ENCODE measurements at places on chromosomes 1 and 21.

DNA sequence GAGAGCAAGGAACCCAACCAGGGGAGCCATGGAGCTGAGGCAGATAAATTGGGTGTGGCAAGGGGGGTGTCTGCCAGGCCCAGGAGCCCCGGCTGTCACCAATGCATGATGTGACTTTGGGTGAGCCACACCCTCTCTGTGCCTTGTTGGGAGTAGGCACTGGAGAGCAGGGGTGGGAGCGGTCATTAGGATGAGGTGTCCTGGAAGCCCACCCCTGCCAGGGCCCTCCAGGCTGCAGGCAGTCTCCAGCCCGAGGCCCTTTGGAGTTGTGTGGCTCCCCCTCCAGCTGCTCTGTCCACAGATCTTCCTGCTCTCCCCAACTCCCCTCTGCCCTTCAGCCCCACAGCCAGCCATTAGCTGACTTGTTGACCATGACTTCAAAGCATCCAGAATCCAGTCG lies 11.4 kb downstream of the MX2 start:
- no peak for DNase-seq

DNA sequence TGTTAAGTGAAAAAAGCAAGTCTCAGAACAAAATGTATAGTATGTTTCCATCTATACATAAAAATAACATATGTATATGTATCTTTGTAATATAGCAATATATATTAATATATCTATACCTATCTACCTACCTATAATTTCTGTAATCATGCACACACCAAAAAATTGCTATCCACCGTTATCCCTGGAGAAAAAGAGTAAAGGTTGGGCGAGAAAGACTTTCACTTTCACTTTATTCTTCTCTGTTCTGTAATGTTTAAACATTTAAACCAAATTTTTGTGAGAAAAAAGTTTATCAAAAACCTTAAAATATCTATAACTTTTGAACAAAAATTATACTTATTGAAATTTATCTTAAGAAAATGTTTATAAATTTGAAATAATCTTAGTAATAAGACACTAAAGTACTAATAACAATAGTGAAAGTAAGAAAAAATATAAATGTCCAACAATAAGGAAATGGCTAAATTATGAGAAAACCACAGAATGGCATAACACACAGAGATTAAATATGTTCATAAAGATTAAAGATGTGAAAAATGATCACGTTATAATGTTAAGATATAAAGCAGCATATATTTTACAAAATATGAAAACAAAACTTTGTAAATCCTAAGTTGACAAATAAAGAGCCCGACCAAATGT lies 74.0 kb upstream of the LRRC53 start:
- DNase-seq, result no peak

GRCh38 chr21:46617267-46618051 lies 12.6 kb upstream of the S100B start:
- no peak for DNase-seq

- DNase-seq, result no peak
Observed at GRCh38 chr1:17360272-17360956, 11.6 kb upstream of the PADI6 start.

DNA sequence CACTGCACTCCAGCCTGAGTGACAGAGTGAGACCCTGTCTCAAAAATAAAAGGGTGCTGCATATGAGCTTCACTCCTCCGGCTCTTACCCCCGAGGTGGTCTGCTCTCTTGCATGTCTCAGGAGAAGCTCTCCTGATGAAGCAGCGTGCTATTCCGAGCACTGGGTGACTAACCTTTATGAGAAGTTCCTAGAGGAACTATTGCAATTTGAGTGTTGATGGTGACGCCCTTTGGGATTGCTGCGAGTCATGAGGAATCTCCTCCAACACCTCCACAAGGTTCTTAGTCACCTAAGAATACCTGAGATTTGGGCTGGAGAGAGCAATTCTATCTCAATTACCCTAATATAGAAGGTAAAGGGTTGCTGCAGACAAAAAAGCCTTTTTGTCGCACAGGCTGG lies 40.8 kb upstream of the TINAGL1 start:
- DNase-seq, result no peak

- DNase-seq, result no peak
Observed at GRCh38 chr1:49052102-49052501, 275.4 kb upstream of the BEND5 start.

- DNase-seq, result peak; percentile 77
Observed at GRCh38 chr1:180168786-180169639, 14.3 kb downstream of the QSOX1 start.

GRCh38 chr1:153903841-153904455 lies 18.8 kb downstream of the GATAD2B start:
- DNase-seq, result no peak

DNA sequence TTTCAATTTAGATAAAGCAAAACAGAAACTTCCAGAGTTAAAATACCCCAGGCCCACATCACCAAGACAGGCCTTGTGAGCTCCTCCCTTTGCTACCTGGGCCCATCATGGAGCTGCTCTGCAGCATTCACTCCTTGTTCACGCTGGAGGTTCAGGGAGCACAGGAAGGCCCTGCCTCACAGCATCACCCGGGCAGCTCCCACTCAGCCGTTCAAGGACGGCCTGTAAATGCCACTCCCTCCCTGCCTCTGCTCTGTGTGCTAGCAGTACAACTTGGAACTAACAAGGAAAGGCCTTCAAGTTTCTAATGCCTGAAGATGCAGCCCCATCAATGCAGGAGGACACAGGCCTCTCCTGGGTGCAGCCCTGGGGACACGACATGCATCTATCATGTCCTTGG lies 11.6 kb downstream of the ATP5PO start:
- DNase-seq, result no peak

- DNase-seq, result no peak
Observed at GRCh38 chr1:87226341-87226760, 102.3 kb upstream of the LMO4 start.

- DNase-seq, result no peak
Observed at GRCh38 chr1:22736501-22737080, 26.0 kb downstream of the EPHB2 start.

DNA sequence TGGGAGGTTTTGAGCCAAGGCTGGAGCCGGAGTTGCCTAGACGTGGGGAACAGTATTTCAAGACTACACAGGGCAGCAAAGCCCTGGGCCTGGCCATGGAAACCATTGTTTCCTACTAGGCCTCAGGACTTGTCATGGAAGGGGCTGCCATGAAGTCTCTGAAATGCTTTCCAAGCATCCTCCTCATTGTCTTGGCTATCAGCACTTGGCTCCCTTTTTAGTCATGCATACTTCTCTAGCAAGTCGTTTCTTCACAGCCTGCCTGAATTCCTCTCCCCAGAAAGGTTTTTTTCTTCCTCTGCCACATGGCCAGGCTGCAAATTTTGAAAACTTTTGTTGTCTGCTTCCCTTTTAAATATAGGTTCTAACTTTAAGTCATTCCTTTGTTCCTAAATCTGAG lies 406.6 kb upstream of the TMPRSS15 start:
- DNase-seq, result no peak

GRCh38 chr1:245155272-245156040 lies 671 bp downstream of the KIF26B start:
- DNase-seq, result peak; percentile 43

DNA sequence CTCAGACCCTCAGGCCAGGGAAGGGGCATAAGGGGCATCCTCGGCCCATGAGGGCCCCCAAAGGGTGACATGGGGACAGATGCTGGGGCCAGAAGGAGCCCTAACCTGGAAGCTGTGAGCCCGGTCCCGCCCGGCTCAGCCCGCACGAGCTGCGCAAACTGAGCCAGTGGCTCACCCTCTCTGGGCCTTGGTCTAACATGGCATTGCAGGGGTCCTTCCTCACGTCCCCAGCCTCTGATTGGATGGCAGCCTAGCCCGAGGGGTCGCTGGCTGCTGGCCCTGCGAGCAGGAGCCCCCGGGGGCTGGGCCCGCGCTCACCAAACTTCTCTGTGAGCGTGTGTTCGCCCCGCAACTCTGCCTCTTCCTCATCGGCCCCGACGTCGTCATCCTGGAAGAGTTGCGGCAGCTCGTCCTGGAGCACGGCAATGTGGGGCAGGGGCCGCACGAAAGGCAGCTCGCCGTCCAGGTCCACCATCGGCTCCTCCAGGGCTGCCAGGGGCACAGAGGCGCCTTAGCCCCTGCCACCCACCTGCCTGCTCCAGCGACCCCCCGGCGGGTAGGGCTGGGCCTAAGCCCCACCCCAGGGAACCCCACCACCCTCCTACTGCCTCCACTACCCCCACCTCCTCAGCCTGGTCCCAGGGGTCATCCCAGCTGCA lies 54.4 kb downstream of the ARHGEF16 start:
- DNase-seq, result no peak

- DNase-seq, result no peak
Observed at GRCh38 chr1:206041640-206042039, 11.3 kb upstream of the RHEX start.

DNA sequence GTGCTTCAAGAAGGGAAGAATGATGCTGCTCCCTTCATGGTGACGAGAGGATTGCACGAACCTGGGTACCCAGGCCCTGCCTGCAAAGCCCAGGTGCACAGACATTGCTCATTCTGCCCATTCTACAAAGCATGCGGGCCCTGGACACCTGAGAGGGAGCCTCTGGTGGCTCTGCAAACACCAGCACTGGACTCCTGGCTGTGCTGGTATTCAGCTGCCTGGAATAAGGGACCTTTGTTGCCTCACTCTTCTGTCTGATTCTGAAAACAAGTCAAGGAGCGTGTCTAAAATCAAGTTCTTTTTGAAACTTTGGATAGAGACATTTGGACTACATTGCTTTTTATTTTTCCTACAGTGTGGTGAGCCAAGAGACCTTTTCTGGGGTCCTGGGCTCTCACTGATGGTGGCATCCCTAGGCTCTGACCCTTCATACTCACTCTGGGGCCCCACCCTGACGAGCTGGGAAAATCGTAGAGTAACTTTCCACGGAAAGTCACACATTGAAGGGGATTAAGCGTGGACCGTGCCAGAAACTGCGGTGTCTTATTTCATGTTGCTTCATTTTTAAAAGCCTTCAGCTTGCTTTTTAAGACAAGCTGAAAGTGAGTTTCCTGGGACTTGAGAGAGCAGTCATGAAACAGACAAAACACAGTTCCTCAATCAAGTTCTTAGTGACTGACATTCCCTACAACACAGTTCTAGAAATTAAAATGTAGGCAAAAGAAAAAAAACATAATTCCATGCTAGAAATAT lies 24.0 kb downstream of the ABCA4 start:
- no peak for DNase-seq

- no peak for DNase-seq
Observed at GRCh38 chr1:153393926-153394325, 3.1 kb upstream of the S100A8 start.

GRCh38 chr1:204684571-204685235 lies 835 bp downstream of the LRRN2 start:
- DNase-seq, result peak; percentile 45

DNA sequence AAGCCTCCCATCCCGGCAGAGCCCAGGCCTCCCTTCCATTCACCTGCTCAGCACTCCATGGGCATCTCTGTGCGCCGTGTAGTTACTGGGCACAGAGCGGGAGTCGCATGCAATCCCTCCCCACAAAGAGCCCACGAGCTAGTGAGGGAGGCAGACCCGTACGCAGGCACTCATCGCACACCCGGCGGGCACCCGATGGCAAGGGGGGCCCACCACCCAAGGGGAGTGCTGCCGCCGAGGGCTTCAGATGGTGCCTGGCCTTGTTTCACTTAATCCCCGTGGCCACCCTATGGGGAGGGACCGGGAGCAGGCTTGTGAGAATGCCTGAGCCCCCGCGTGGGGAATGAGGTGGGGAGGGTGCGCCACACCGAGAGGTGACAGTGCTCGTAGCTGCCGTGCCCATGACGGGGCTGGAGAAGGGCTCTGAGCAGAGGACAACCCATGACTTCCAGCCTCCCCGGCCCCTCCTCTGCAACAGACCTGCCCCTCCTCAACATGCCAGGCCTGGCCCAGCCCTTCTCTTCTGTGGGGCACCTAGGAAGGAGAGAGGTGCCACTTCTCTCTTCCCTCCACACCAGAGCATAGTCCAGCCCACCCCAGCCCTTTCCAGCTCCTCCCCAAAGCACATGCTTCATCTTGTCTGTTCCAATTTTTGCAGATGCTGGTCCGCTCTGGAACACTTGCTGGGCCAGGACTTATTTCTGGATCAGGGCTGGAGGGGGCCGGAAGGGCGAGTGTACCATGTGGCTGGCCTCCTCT lies 30.2 kb upstream of the SELENON start:
- DNase-seq, result no peak

- DNase-seq, result no peak
Observed at GRCh38 chr1:224939844-224940425, 10.5 kb downstream of the DNAH14 start.

- DNase-seq, result no peak
Observed at GRCh38 chr1:226404063-226404903, 3.6 kb downstream of the PARP1 start.

- no peak for DNase-seq
Observed at GRCh38 chr21:40671716-40672115, 175.2 kb downstream of the DSCAM start.

DNA sequence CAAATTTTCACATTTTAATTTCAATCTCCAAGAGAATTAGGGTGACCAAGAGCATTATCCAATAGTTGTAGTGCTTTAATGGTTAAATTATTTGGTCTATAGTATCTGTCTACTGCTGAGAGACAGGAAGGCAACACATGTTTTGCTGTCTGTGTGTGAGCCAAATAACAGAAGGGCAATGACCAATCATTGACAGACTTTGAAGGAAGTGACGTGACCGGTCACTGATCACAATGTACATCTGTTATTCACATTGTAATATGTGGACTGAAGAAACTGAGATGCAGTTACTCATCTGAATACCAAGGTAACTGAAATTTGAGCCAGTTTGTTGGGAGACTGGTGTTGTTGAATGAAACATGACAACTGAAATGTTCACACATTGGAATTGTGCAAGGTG lies 196.7 kb downstream of the LRRC40 start:
- no peak for DNase-seq

DNA sequence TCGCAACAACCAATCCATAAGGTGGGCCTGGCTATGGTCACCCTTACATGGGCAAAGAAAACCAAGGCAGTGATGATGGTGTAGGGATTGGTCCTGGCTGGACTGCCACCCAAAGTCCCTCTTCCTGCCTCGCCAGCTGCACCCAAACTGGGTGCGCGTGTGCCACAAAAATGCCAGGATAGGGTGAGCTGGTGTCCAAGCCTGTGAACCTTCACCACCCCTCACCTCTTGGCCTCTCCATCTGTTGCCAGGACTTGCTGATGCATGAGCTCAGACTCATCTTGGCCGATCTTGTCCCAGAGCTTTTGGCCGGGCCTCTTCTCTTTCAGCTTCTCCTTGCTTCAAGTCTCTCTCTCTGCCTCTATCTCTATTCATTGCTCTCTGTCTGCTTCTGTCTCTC lies 41.8 kb downstream of the FOXD2 start:
- DNase-seq, result no peak

GRCh38 chr21:34715985-34716596 lies 47.3 kb downstream of the CLIC6 start:
- DNase-seq, result no peak

GRCh38 chr1:60731321-60731720 lies 351.0 kb upstream of the NFIA start:
- DNase-seq, result no peak

GRCh38 chr1:75132812-75133619 lies 1.2 kb upstream of the LHX8 start:
- DNase-seq, result peak; percentile 8
